Stimulated activated CD4-positive, alpha-beta T cell treated with anti-CD3 and anti-CD28 coated beads, Interleukin-12 subunit alpha, Interleukin-12 subunit beta, amount 100 ng/mL, for 24 hours (primary cell): ENCODE measurements at places on chromosomes 7 and 10.

GRCh38 chr7:134165252-134165651, 38.1 kb downstream of the LRGUK start:
- no peak for DNase-seq

DNA sequence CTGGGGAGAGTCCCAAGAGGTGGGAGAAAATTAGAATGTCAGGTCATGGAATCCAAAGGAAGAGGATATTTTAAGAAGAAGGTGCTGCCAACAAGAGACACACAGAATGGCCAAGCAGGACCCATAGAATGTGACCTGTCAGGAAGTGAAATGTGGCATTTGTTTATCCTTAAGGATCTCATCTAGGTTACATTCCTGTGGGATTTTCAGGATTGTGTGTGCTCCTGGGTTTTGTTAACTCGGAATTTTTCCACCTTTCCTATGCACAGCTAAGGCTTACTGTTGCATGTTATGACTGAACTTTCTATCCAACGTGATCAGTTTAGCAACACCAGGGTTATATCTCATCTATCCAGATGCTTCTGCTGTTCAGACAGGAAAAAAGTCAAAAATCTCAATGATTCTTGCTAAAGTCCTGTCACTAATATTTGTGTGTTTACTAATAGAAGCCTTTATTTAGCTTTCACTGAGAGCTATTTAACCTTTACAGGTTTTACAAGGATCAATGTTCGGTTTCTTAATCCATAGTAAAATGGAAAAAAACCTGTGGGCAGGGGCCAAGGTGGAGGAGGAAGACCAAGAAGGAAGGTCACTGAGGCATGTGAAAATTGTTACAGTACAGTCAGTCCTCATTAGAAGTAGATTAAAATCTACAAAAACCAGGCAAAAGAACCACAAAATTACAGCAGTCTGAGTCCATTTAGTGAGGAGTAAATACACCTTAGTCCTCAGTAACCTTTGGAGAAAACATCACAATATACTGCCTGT, 437.8 kb upstream of the NPVF start:
- no peak for DNase-seq

- no peak for DNase-seq
These were observed 4.0 kb downstream of the RADIL start for GRCh38 chr7:4879396-4880081.

- DNase-seq: no peak
These were observed 33.9 kb upstream of the PROSER2 start for GRCh38 chr10:11789306-11789705.

GRCh38 chr7:38171623-38172391, 6.2 kb upstream of the STARD3NL start:
- no peak for DNase-seq

DNA sequence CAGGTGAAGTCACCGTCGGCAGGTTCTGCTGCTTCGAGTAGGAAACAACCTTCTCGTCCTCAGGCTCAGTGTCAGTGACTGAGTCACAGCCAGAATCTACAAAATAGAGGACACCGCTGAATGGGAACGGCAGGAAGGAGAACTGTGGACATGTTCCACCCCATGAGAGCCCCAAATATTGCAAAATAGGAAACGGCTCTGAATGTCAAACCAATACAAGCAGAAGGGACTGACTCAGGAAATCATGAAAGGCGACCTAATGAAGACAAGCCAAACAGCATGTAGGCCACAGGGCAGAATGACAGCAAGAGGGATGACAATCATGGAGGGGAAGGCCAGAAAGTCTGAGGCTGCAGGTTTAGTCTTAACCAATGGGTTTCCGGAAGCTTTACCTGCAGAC, 63.5 kb downstream of the PIK3AP1 start:
- DNase-seq: no peak

- no peak for DNase-seq
These were observed 16.9 kb downstream of the ZNF713 start for GRCh38 chr7:55903985-55904759.

DNA sequence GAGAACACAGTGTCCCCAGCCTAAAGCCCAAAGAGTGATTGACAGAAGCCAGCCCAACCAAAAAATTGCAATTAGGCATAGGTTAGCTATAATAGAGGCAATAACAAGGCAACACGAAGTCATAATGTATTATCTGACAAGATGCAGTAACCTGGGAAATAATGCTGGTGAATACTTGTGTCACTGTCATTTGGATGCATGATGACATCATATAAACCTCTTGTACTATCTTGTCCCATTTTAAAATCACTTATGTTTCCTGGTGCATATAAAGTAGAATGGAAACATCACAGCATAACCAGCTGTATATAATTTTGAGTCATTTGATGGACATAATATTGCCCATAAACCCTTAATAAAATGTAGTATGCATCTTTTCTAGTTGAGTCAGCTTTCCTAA, 1138.3 kb upstream of the LRRTM3 start:
- DNase-seq: no peak

GRCh38 chr7:114988755-114989375, 67.0 kb downstream of the MDFIC start:
- no peak for DNase-seq

GRCh38 chr10:100972904-100973535, 3.7 kb downstream of the SEMA4G start:
- no peak for DNase-seq

DNA sequence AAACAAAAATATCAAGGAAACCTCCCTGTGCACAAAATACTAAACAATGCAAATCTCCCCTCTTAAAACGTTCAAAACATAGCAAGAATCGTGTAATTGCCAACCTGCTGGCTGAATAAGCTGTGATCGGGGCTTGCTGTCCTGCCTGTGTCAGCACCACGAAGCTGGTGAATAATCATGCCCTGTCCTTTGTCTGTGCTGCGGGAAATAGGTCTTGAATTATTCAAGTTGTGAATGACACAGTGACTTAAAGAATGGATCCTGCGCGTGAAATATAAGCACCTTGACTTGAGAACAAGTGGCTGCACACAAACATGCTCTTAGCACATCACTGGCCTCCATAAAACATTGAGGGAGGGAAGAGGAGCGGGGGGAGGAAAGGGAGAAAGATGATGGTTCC, 130.2 kb downstream of the OAT start:
- DNase-seq: no peak

DNA sequence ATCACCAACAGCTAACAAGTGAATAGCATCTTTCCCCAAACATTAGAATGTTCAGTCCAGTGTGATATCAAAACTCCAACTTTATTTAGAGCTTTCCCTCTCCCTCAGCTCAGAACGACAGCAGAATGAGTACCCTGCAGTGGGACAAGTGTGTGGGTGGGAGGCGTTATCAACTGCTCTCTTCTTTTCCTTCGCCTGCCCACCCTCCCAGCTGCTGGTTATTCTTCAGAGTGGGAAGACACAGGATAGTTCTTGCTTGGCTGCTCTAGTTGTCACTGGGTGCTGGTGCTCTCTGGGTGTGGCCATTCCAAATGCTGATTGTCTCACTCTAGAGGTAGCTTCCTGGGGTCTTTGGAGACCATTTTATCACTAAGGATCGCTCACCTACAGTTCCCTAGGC, 13.7 kb upstream of the FAM241B start:
- no peak for DNase-seq

DNA sequence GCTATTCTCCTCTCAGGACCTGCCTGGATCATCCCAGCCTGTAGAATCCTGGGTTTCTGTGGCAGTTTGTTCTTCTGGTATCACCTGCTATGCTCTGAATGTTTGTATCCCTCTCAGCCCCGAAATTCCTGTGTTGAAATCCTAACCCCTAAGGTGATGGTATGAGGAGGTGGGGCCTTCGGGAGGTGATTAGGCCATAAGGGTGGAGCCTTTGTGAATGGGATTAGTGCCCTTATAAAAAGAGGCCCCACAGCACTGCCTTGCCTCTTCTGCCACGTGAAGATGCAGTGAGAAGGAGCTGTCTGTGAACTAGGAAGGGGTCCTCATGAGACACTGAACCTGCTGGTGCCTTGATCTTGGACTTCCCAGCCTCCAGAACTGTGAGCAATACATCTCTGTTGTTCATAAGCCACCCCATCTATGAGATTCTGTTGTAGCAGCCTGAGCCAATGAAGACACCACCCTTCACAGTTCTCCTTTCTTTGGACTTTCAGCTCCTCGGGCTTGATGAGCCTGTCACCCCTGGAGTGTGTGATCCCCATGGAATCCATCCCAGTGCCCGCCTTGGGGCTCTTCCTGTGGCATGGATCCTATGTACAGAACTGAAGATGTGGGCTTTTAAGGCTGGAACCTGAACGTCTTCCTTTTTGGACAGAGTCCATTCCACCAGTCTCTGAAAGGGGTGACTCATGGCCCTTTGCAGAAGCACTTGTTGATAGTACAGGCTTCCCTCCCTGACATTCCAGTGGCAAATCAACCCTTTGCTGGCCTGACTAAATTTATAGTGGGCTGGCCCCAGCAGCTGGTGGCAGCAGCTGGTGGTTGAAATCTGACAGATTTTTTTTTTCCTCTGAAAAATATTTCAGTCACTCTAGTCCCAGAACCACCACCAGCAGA, 138.0 kb downstream of the TACC2 start:
- no peak for DNase-seq

- DNase-seq: no peak
These were observed 92.2 kb downstream of the EGFR start for GRCh38 chr7:55110993-55111361.

DNA sequence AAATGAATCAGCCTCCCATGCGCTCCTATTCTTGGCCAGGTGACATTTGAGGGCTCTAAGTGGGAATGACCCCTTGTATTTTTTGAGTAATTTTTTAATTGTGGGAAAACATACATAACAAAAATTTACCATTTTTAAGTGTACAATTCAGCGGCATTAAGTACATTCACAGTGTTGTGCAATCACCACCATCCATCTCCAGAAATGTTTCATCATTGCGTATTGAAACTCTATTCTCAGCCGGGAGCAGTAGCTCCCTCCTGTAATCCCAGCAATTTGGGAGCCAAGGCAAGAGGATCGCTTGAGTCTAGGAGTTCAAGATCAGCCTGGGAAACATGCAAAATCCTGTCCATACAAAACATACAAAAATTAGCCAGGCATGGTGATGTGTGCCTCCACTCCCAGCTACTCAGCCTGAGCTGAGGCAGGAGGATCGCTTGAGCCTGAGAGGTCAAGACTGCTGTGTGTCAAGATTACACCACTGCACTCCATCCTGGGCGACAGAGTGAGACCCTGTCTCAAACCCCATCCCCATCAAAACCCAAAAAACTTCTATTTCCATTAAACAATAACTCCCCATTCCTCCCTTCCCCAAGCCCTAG, 2.5 kb downstream of the ANTXRL start:
- DNase-seq: no peak

DNA sequence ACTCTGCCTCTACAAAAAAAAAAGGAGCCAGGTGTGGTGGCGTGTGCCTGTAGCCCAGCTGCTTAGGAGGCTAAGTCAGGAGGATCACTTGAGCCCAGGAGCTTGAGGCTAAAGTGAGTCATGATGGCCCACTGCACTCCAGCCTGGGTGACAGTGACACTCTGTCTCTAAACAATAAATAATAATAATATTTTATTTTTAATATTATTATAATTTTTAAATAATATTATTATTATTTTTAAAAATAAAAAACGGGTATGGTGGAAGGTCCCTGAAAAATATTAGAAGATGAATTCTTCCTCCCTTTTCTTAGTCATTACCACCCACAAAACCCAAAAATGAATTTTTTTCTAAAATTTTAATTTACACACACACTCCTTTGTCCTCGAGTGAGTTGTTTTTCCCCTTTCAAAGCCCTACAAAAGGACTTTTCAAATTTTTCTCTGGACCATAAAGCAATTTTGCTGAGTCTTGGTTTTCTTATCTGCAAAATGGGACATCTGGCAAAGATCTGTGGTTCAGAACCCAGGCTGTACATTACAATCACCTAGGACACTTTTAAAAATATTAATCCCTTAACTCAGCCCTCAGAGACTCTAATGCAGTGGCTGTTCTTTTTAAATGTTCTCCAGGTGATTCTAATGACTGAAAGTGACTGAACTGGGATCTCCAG, 174.0 kb upstream of the NEBL start:
- DNase-seq: no peak

DNA sequence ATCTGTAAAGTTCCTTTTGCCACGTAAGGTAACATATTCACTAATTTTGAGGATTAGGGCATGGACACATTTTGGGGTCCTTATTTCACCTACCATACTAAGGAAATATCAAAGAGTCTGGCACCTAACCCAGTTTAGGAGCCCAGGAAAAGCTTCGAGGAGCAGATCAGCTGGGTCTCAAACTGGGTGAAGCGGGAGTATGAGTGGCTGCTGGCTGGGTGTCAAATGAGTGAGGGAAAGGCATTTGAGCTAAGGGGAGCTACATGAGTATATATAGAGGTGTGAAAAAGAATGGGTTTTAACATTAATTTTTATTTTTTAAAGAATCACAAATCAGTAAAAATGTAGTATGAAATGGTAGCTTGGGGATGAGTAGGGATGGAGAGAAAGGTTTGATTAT, 71.3 kb downstream of the MCU start:
- DNase-seq: no peak

DNA sequence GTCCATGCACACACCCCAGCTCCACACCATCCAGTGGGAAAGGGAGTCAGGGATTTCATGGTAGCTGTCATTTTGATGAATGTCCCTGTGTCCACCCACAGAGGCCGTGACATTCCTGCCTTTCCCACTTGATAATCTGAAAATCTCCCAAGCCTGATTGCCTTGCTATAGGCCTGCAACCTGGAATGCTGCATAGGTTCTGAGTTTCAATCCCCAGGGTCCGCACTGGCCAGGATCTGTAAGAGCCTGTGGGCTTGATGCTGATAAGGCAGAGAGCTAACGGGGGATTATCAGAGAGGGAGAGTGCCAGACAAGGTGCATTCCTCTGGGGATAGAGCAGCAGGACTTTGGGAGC, 57.5 kb downstream of the RBM20 start:
- DNase-seq: no peak

DNA sequence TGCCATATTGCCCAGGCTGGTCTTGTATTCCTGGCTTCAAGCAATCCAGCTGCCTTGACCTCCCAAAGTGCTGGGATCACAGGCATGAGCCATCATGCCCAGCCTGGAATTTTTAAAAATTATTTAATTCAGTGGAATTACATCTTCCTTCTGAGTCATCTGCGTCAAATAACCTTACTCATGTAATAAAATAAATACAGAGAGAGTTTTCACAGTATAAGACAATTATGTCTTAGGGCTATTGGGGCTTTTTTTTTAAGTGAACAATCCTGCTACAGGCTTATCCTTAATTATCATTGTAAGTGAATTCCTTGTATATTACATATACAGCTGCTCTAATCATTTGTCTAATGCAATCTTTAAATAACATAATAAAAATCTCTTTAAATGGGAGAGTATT, 108.3 kb downstream of the MAPK8 start:
- no peak for DNase-seq

DNA sequence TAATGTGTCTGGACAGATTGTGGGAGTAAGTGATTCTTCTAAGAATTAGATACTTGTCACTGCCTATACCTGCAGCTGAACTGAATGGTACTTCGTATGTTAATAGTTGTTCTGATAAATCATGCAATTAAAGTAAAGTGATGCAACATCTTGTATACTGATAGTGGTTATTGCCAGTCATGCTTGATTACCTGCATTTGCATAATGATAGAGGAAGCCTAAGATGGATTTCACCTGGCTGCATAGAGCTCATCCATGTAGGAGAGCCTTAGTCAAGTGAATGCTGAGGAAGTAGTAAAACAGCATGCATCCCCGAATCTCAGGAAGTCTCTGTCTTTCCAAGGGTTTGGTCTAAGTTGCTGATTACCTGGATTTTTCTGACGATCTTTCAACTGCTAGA, 64.2 kb upstream of the CAPZA2 start:
- DNase-seq: no peak
